PC-3 (cell line): ENCODE measurements at places on chromosomes 4 and X. TPM values are rescaled to one million over a fixed set of nuclear protein-coding genes. Genes with fewer than 3 reads are reported as not detected.

DNA sequence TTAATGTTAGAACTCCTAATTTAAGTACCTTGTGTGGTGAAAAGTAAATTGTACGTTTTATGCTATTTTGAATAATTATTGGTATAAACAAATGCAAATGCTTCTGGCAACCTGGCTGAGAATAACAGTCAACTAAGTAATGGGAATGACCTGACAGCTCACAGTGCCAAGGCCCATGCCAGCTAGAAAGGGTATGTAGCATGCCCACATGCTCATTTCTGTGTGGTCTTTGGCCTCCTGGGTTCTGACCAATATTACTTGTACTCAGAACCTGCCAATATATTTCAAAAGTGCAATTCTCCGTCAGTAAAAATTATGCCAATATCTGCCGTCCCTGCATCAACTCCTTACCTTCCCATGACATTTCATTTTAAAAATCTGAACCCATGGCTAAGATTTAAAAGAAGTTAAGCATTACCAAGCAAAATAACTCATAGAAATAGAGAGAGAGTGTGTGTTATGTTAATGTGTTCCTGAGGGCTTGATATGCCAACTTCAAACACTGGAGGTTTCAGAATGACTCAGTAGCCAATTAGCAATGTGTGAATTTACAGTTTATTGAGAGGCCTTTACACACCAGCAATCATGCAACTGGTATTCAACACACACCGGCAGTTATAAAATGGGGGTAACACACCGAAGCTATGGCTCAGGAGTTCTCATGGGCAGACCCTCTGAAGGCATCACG, 820.8 kb downstream of the FSTL5 start:
- no peaks in the 10 kb centered on the region for H3K36me3 ChIP-seq
- H3K4me3 ChIP-seq = no peak overlapping the region
- no peak overlapping the region for H3K27ac ChIP-seq
- no peak for DNase-seq

The KCNIP4 gene
- total RNA-seq = not detected in 2 replicates

The CSTF2 gene
- 64.1 and 67.7 TPM in 2 replicates for total RNA-seq

- no peaks in the 10 kb centered on the region for H3K36me3 ChIP-seq
- H3K4me1 ChIP-seq = no peaks in the 10 kb centered on the region
- H3K27me3 ChIP-seq = no peaks in the 10 kb centered on the region
- no peak for DNase-seq
- H3K4me3 ChIP-seq = no peak overlapping the region
- H3K27ac ChIP-seq = no peak overlapping the region
Observed at GRCh38 chr4:138996090-138996489, 19.5 kb upstream of the NOCT start.

The CTAG1A gene
- not detected in 2 replicates for total RNA-seq

DNA sequence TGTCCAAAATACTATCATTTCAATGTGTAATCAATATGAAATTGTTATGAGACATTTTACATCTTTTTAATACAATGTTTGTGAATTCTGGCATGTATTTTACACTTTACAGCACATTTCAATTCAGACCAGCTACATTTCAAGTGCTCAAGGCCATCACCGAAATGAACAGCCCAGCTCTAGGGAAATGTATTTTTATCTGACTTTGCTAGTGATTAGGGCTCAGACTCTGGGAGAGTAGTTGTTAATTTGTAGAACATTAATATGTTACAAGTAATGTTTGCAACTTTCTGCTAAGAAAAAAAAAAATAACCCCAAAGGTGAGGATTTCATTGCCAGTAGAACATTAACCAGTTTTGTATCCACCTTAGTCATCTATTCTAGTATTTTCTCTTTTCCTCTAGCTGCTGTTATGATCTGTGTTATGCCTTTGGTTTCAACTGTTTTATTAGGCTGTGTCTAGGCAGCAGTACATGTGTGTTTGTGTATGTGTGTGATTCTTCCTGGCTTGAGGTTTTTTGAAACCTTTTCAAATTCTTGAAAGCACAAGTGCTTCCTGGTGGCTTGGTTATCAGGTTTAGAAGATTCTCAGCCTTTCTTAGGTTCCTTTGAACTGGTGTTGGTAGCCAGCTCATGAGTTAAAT, 125.9 kb downstream of the NSUN7 start:
- H3K4me3 ChIP-seq = no peak overlapping the region
- H3K4me1 ChIP-seq = no peaks in the 10 kb centered on the region
- H3K27ac ChIP-seq = no peak overlapping the region
- H3K27me3 ChIP-seq = no peaks in the 10 kb centered on the region
- no peaks in the 10 kb centered on the region for H3K36me3 ChIP-seq

GRCh38 chrX:130877892-130878341, 25.1 kb downstream of the ENOX2 start:
- peaks cover 33% of the 10 kb centered on the region for H3K4me1 ChIP-seq
- no peaks in the 10 kb centered on the region for H3K36me3 ChIP-seq
- H3K4me3 ChIP-seq = no peak overlapping the region
- no peaks in the 10 kb centered on the region for H3K27me3 ChIP-seq
- peak overlapping the region; percentile 58 for H3K27ac ChIP-seq
- DNase-seq = no peak

The GYPA gene
- total RNA-seq = not detected in 2 replicates

The TREX2 gene
- total RNA-seq = 1.4 and 4.7 TPM in 2 replicates

The ARHGAP36 gene
- not detected in 2 replicates for total RNA-seq

DNA sequence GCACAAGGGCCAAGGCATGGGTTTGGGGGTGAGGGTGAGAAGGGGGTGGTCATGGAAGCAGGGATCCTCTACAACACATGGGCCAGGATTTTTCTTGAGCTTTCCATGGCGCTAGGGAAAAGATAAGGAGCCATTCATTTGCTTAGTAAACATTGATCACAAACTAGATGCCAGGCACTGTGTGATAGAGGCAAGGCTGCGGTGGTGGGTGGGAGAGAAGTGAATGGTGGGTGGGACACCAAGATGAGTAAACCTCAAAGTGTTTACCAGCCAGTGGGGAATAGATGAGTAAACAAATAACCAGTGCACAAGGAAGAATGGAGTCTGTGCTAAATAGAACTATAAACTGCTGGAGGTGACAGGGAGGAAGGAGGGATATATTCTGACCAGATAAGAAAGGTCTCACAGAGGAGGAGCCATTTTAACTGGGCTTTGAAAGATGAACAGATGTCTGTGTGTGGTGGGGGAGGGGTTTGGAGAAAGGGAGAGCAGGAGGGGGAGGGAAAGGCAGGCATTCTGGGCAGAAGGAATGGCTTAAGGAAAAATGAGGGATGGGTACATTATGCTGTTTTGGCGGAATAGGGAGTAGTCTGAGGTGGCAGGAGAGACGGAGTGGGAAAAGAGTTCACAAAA, 48.0 kb upstream of the LAS1L start:
- DNase-seq = no peak
- no peak overlapping the region for H3K27ac ChIP-seq
- H3K4me3 ChIP-seq = no peak overlapping the region
- H3K4me1 ChIP-seq = peaks cover 6% of the 10 kb centered on the region; the same call in 1 of the 2 replicates

The CD38 gene
- total RNA-seq = not detected in 2 replicates

The RIPPLY1 gene
- total RNA-seq = not detected in 2 replicates

The MID1 gene
- total RNA-seq = 21.9 and 24.6 TPM in 2 replicates

DNA sequence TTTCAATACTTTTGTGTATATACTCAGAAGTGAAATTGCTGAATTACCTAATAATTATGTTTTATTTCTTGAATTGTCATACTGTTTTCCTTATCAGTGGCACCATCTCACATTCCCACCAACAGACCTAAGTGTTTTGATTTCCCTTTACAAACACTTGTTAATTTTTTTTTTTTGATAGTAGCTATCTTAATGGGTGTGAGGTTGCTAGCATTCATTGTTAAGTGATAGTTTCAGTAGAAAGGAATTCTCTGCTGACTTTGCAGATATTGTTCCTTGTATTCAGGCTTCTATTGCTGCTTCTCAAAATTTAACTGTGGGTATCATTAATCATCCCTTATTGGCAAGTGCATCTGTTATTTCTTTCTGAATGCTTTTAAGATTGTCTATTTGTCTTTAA, 927.5 kb upstream of the SLIT2 start:
- no peak overlapping the region for H3K4me3 ChIP-seq
- H3K27me3 ChIP-seq = no peaks in the 10 kb centered on the region
- DNase-seq = no peak
- H3K36me3 ChIP-seq = no peaks in the 10 kb centered on the region

The SPANXA1 gene
- total RNA-seq = not detected in 2 replicates

DNA sequence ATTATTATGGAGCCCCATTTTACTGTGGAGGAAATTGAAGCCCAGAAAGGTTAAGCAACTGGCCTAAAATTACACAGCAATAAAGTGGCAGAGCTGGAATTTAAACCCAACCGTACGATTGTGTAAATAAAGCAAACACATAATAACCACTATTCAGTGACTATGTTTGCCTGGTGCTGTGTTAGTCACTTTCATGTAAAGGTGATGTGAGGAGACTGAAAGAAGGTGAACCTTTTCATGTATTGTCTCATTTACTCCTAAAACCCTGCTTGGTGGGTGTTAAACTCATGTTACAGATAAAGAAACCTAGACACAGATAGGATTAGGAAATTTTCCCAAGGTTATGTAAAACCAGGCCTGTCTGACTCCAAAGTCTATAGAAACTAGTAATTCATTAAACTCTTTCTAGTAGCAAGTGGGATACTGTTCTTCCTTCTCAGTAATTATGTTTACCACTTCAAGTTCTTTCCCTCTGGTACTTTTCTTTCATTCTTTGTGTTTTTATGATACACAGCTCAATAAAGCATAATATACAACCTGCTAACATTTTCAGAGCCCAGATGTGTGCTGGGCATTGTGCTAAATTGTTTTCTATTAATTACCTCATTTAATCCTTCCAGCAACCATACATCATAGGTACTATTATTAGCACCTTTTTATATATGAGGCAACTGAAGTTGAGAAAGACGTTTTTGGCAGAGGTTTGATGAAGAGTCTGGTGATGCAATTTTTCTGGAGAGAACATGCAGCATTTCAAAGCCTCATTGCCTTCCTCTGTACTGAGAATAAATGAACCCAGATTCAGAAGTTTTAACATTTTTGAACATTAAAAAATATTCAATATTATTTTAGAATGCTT, 202.7 kb downstream of the SPRY1 start:
- no peak overlapping the region for H3K27ac ChIP-seq
- H3K27me3 ChIP-seq = no peaks in the 10 kb centered on the region
- peaks cover 10% of the 10 kb centered on the region for H3K4me1 ChIP-seq
- H3K36me3 ChIP-seq = no peaks in the 10 kb centered on the region

GRCh38 chr4:10504570-10505179, 47.4 kb upstream of the ZNF518B start:
- H3K36me3 ChIP-seq = no peaks in the 10 kb centered on the region
- H3K4me1 ChIP-seq = no peaks in the 10 kb centered on the region

The USP46 gene
- 9.2 and 9.4 TPM in 2 replicates for total RNA-seq
